ENCODE measurements at places on chromosomes 7 and 10. TPM values are rescaled to one million over a fixed set of nuclear protein-coding genes. Genes with fewer than 3 reads are reported as not detected.

Gene AKR1D1
- total RNA-seq, result 206 TPM

DNA sequence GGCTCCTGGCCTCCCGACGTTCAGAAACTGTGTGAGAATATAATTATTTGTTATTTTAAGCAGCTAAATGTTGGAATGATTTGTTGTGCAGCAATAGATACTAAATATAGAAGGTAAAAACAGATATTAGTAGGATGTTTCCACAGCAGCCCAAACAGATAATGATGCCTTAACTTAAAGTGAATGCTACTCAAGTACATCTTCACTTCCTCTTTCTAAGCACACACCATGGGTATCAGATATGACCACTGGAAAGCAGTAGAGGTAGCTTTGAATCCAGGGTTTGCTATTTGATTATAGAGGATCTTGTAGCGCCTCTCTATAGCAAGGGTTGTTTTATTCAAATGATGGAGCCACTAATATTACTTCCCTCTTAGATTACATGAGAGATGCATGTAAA lies 38.2 kb upstream of the BET1 start:
- DNase-seq, result no peak

Gene CTBP2
- total RNA-seq, result 5.8 TPM

GRCh38 chr7:2309889-2310331 lies 4.3 kb downstream of the SNX8 start:
- no peak for DNase-seq

DNA sequence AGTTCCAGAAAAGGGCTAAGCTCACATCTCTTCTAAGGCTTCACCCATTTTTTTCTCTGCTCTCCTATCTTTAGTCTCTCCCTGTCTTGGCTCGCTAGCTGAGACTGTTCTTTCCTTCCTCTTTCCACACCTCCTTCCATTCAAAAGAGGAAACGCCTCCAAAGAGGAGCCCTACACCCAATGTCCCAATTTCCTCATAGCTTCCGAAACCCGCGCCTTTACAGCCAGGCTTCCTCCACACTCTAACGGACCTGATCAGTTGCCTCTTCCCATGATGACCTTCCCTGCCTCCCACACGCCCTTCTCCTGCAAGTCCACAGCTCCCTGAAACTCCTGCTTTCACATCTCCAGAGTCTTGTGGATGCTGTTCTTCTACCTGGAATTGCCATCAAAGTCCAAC lies 71.7 kb downstream of the COBL start:
- no peak for DNase-seq

Gene EGR2
- total RNA-seq, result 0.30 TPM

GRCh38 chr7:41367967-41368882 lies 334.7 kb downstream of the INHBA start:
- DNase-seq, result no peak

Gene CPXM2
- total RNA-seq, result 0.45 TPM

Gene UCMA
- total RNA-seq, result not detected

Gene DENND2A
- total RNA-seq, result 2.5 TPM

Gene DNTT
- not detected for total RNA-seq

- DNase-seq, result peak; percentile 40
Measured at GRCh38 chr7:142872106-142872675, 13.4 kb downstream of the TRPV6 start.

Gene CYP3A7
- total RNA-seq, result 17.5 TPM

Gene GPR22
- not detected for total RNA-seq

Gene PNLIPRP3
- not detected for total RNA-seq

GRCh38 chr10:120833222-120833928 lies 17.8 kb upstream of the WDR11 start:
- no peak for DNase-seq

DNA sequence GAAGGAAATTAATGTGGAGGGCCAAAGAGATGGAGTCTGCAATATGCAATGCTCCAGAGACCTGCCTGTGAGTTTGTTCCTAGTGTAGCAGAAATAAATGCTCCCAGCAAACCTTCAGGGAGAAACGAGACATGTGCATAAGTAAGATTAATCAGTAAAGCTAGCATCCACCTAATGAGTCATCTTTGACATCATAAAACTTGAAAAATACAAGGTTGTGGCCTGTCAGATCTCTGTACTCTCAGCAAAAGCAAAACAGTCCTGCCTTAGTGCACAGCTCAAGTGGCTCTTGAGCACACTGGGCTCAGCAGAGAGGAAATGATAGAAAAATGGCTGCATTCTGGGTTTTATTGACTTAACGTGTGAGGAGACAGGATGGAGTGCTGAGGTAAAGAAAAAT lies 32.5 kb upstream of the ERCC6 start:
- no peak for DNase-seq

- DNase-seq, result no peak
Measured at GRCh38 chr10:54530299-54530698, 270.7 kb downstream of the PCDH15 start.

- no peak for DNase-seq
Measured at GRCh38 chr10:126433351-126433750, 45.1 kb upstream of the ADAM12 start.

GRCh38 chr7:132095111-132095765 lies 481.0 kb downstream of the PLXNA4 start:
- no peak for DNase-seq

DNA sequence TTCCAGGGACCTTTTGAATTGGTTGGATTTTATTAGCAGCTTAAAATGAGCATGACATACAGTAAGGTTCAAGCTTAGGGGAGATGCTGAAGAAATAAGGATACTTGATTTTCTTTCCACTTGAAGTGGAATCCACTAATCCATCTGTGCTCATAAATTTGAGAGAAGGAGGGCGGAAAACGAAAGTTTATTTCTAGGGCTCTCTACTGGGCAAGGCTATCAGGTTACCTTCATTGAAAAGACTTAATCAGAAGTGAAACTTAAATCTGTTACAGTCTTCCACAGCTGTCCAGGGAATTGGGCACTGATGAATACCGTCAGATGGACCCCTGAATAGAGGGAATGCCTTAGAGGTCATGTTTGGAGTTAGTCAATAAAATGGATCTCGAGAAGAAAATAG lies 21.8 kb downstream of the AUTS2 start:
- DNase-seq, result no peak

GRCh38 chr7:18163091-18163490 lies 135.4 kb upstream of the PRPS1L1 start:
- no peak for DNase-seq

Gene CDC14C
- not detected for total RNA-seq

DNA sequence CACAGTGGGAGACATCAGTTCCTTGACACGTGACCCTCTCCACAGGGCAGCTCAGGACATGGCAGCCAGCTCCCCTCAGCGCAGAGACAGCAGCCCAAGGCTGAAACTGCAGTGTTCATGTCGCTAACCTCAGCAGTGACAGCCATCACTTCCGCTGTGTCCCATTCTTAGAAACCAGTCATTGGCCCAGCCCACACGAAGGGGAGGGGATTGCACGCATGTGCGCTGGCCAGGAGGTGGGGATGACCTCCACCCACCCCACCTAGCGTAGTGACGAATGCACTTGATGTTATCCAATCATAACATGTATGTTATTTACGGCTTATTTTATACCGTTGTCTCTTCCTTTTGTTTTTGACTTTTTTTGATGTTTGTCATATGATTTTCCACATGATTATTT lies 36.9 kb upstream of the EGFR start:
- DNase-seq, result no peak

DNA sequence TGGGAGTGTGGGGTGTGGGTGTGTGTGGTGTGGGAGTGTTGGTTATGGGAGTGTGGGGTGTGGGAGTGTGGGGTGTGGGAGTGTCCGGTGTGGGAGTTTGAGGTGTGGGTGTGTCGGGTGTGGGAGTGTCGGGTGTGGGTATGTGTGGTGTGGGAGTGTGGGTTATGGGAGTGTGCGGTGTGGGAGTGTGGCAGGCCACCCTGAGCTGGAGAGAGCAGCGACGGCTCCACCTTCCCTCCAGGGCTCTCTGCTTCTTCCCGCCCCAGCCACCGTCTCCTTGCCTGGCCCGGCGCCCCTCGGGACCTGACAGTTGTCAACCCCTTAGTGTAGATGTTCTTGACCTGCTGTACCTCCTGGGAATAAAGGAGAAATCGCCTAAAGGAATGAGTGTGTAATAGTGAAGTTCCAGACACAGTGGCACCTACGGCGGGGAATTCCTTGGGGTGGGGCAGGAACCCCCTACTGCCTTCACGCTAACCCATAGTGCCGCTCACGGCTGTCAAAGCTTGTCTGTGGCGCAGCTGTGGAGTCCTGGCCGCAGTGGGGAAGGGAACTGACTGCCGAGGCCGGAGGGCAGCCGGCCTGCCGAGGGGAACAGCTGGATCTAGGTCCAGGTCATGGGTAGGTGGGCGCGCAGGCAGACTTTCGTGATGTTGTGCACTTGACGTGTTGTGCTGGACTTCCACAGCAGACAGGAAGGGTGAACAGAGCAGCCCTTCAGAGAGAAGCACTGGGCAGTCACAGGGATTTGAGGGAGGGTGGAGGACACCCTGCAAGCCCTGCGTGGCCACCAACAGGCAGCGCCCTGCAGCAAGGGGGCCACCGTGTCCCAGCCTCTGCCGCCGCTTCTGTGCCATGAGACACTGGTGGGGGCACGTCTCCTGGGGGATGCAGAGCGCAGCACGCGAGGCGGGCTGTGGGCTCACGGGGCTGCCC lies 49.0 kb upstream of the EN2 start:
- DNase-seq, result no peak

DNA sequence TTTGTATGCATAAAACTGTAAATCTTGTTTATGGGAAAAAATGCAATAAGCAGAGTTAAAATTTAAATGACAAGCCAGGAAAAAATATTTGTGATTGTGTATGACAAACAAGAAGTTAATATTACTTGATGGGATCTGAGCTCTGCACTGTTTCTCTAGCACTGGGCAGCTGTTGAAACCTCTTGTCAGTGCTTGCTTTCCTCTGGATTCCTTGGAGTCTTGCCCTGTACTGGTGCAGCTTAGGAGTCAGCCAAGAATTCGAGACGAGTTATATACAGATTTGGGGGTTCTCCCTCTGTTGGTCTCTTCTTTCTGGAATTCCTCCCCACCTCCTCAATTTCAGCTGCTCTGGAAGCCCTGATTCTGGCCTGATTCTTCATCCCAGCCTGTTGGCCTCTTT lies 24.3 kb upstream of the OPN4 start:
- DNase-seq, result no peak

GRCh38 chr7:105102557-105103352 lies 88.8 kb downstream of the KMT2E start:
- no peak for DNase-seq

DNA sequence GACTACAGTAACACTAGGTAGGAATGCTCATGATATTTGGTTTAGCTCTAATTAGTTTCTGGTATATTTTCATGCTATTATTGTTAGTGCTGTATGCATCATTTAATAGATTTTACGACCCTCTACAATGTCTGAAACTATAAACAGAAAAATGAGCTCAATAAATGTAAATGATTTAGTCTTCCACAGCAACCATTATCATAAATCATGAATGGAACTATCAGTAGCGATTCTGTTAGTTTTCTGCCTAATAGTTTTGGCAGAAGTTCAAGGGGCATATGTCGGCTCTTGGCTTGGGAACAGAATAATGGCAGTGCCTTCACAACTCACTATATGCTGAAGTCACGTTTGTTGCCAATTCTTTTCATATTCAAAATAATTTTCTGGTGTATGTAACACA lies 494.8 kb downstream of the PARD3 start:
- no peak for DNase-seq

- DNase-seq, result no peak
Measured at GRCh38 chr10:95034401-95034800, 34.9 kb downstream of the CYP2C8 start.

GRCh38 chr10:80579849-80580637 lies 42.3 kb downstream of the SH2D4B start:
- no peak for DNase-seq

GRCh38 chr7:13897819-13898218 lies 91.6 kb downstream of the ETV1 start:
- DNase-seq, result no peak

DNA sequence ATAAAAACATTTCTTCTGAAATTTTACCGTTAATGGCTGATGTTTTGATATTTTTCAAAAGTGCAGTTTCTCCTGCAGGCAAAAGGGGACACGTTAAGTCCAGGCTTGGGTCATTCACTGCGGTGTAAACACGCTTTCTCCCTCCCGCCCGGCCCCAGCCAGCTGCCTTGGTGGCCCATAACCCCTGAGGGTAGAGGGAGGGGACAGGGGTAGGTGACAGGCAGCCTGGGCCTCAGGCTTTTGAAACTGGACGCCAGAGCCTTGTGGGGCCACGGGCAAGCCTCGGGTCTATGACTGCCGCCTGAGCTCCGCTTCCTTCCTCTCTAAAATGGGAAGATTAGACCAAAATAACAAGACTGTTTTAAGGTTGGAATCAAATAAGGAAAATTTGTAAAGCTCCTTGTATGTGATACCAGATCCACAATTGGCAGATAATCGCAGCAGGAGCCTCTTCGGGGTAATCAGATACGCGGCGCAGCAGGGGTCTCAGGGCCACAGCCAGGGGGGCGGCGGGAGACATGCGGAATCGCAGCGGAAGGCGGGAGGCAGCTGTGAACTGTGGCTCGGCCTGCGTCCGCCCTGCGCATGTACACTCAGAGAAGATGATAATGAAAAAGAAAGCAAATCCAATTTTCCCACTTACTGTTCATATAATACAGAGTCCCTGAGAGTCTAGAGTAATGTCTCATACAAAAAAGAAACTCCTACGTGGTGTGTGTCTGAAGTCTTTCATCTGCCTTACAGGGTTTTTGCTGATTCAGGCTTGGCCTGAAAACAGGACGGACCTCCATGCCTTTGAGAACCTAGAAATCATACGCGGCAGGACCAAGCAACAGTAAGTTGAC lies 138.3 kb downstream of the EGFR start:
- DNase-seq, result peak; percentile 42

DNA sequence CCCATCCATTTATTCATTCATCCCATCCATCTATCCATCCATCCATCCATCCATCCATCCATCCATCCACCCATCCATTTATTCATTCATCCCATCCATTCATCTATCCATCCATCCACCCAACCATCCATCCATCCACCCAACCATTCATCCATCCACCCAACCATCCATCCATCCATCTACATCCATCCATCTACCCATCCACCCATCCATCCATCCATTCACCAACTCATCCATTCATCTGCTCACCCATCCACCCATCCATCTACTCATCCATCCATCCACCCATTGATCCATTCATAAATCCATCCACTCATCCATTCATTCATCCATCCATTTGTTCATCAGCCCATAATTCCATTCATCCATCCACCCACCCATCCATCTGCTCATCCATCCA lies 56.4 kb downstream of the PFKFB3 start:
- DNase-seq, result no peak
